ENCODE measurements at places on chromosomes 2 and 18. TPM values are rescaled to one million over a fixed set of nuclear protein-coding genes. Genes with fewer than 3 reads are reported as not detected.

GRCh38 chr2:207121784-207122183 lies 44.0 kb downstream of the KLF7 start:
- no peaks in the 10 kb centered on the region for H3K27me3 ChIP-seq
- H3K4me3 ChIP-seq = no peak overlapping the region
- H3K27ac ChIP-seq = no peak overlapping the region
- H3K4me1 ChIP-seq = peaks cover 19% of the 10 kb centered on the region
- H3K36me3 ChIP-seq = peaks cover 14% of the 10 kb centered on the region

- no peaks in the 10 kb centered on the region for H3K36me3 ChIP-seq
- H3K27ac ChIP-seq = no peak overlapping the region
- no peaks in the 10 kb centered on the region for H3K27me3 ChIP-seq
- H3K4me3 ChIP-seq = no peak overlapping the region
- no peak for DNase-seq
- H3K4me1 ChIP-seq = peaks cover 5% of the 10 kb centered on the region
Measured at GRCh38 chr18:392928-393573, 107.5 kb downstream of the COLEC12 start.

- peaks cover 4% of the 10 kb centered on the region for H3K4me1 ChIP-seq
- H3K27ac ChIP-seq = no peak overlapping the region
- H3K36me3 ChIP-seq = no peaks in the 10 kb centered on the region
- no peaks in the 10 kb centered on the region for H3K27me3 ChIP-seq
- DNase-seq = no peak
Measured at GRCh38 chr2:68357605-68358337, 7.3 kb upstream of the PLEK start.

The CNDP2 gene
- 213 TPM for total RNA-seq

Data from upper lobe of right lung (tissue), 1 donor.